ENCODE measurements at places on chromosomes 1 and 21.

DNA sequence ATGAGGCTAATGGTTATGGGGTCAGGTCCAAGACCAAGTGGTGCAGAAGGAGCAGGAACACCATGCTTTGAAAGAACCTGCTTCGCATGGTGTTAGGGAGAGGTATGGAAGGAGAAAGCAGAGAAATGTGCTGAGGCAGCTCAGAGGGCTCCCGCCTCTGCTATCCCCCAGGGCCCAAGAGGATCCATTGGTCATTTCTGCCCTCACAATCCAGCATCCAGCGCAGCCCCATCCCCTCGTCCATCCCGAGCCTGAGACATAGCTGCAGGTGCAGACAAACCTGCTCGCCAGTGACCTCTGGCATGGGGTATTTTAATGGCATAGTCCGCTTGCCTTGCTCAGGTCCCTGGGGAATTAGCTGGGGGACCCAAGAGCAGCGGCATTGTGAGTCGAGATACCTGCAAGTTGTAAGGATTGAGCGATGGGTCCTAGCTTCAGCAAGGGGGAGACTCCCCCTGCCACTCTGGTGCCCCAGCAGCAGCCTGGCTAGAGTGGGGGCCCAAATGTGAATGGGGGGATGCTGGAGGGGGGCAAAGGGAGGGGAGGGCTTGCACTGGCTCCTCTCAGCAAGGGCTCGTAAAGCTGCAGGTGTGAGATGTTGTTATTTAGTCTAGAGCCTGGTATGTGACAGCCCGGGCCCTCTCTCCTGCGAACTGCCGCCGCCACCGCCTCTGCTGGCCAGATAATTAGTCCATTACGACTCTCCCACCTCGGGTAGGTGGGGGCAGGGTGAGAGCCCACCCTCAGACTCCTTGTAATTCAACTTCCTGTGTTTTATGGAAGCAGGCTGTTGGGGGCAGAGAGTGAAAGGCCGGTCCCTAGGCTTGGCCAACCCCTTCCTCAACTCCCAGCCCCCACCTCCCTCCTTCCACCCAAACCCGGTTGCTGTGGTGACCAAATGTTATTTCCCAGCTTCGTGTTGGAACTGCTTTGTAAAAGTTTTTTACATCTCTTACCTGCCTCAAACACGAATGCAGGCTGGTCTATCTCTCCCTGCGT is 118.8 kb downstream of the RNF220 start:
- no peak for DNase-seq

DNA sequence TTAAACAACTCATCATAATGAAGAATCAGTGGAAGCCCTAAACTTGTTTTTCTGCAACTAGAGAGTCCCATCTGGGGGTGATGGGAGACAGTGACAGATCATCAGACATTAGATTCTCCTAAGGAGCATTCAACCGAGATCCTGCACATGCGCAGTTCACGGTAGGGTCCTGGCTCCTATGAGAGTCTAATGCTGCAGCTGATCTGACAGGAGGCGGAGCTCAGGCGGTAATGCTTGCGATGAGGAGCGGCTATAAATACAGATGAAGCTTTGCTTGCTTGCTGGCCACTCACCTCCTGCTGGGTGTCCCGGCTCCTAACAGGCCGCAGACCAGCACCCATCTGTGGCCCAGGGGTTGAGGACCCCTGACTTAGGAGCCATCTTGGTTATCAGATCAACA is 247.2 kb downstream of the FMN2 start:
- DNase-seq: no peak

DNA sequence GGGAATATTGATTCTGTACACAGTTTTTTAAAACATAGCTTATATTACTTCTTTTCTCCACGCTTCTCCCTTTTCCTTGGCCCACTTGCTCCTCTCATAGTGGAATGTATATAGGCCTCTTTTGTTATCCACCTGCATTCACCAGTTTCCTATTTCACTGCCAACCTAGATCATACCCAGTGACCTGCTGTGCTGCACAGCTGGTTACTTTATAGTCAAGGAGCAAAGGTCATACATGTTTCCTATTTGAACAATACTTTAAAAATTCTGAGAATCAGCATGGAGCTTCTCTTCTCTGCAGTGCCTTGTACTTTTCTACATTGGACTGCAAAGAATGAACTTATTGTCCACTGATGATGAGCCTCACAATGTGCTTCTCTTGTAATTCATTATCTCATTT is 4.3 kb upstream of the SLC35D1 start:
- no peak for DNase-seq

DNA sequence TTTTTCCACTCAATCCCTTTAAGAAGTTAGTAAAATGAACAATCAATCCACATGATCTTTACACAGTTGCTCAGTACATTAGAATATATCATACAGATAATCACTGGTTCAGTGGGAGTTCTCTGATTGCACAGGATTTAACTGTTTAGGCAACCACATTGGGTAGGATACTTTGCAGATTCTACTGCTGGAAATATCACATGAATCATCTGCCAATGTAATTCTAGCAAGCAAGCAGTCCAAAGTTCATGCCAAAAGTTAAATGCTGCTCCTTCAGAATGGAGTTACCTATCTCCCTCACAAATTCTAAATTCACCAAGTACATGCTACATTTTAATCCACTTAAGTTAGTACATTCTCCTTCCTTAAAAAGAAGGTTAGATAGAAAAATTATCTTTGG is 52.4 kb downstream of the NEGR1 start:
- DNase-seq: no peak

GRCh38 chr1:205014783-205015182 is 28.2 kb upstream of the CNTN2 start:
- no peak for DNase-seq

DNA sequence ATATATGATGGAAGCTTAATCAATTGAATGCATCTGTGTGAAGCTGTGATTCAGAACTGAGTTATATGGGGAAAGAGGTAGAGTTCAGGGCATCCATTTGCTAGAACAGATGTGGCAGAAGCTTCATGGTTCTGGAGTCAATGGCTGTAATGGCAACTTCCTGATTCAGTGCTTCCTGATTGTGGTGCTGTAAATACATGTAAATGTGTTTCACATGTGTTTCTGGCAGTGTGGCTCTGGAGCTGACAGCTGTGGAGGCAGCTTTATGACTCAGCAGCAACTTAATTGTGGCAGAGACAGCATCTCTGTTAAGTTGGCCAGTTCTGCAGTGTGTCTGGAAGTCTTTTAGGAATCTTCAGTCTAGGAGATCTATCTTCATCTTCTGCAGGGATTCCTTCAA is 226.6 kb upstream of the ZRANB2 start:
- DNase-seq: no peak

- no peak for DNase-seq
These were observed 431.1 kb upstream of the VAMP3 start for GRCh38 chr1:7339953-7340352.

- DNase-seq: no peak
These were observed 153.4 kb downstream of the TTLL7 start for GRCh38 chr1:83845437-83846071.

DNA sequence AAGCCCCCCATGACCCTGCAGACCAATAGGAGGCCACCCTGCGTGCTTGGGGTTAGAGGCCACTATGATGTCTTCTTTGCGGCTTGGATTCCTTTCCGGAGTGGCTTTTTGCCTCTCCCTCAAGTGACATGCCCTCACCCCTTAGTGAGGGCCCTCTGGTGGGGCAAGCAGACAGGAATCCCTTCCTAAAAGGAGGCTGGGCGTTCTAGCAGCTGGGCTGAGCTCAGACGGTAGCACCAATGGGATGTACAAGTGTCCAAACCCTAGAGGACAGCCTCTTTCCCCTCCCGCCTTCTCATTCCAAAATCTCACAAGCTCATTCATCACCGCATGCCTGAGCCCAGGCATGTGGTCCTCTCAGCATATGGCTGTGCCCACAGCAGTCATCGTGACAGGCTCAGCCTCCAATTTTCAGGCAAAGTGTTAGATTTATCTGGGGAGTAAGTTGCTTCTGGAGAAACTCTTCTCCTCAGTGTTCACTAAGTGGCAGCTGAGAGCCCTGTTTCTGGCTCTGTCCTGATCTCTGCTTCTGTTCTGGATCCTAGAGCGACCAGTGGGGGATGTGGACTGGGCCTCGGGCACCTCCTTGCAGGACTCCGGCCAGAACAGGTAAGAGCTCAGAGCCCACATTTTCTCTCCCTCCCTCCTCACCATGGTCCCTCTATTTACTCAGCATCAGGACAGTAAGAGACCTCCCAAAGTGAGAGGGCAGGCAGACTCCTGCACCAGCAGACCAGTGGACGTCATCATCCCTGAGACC is 4.8 kb downstream of the KIAA1614 start:
- no peak for DNase-seq

- DNase-seq: no peak
These were observed 16.1 kb upstream of the STMN1 start for GRCh38 chr1:25922056-25922970.

- DNase-seq: no peak
These were observed 3.3 kb downstream of the TMEM53 start for GRCh38 chr1:44670751-44671640.

- no peak for DNase-seq
These were observed 535 bp downstream of the SETD4 start for GRCh38 chr21:36059823-36060158.

DNA sequence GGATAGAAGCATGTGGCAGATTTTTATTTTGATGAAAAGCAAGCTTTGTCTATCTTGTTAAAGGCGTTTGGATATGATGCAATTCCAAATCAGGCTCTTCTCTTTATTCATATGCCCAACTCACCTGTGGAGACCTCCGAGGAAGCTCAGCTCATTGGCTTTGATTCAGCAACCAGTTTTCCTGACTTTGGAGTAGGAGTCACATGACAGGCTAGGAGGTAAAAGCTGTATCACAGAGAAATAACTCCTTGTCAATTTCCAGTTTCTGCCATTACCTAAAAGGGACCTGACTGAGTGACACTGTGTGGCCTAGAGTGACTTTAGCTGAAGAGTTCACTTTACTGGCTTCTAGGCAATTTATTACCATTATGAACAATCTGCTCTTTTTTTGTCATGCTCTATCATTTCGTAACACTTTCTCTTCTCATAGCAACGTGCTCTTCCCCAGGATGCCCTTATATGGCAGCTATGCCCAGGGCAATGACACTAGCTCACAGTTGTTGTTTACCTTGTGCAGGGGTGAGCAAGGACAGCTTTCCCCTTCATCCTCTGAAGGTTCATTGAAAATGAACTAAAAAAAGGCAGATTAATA is 107.2 kb downstream of the KCNK1 start:
- no peak for DNase-seq

- no peak for DNase-seq
These were observed at the start of gene NES for GRCh38 chr1:156676820-156677615. NES (minus strand) TSS chr1:156677407; CDS start chr1:156677264, 143 bp downstream.

DNA sequence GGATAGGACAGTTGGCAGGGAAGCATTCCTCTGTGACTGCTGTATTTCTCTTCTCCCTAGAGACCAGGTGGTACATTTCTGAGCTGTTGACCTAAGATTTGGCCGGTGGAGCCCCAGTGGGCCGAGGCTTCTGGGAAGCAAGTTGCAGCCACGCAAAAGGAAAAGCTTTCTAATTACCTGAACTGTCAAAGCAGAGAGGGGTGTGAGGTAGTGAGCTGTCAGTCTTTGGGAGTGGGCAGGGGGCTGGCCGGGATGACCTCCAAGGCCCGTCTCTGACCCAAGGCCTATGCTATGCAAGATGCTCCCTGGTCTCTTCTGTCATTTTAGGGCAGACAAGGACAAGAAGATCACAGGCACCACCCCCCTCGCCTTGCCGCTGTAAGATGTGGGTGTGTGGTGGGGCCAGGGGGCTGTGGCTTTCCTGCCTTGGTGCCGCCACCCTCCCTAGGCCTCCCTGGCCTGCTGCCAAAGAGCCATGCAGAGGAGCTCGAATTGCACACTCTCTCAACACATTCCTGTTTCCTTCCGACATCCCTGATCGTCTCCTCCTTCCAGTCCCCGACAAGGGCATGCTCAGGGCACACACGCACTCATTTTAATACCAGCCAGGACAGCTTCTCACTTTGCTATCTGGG is 7.7 kb downstream of the PADI1 start:
- peak; percentile 33 for DNase-seq

GRCh38 chr1:65079941-65080340 is 68.1 kb upstream of the AK4 start:
- no peak for DNase-seq

DNA sequence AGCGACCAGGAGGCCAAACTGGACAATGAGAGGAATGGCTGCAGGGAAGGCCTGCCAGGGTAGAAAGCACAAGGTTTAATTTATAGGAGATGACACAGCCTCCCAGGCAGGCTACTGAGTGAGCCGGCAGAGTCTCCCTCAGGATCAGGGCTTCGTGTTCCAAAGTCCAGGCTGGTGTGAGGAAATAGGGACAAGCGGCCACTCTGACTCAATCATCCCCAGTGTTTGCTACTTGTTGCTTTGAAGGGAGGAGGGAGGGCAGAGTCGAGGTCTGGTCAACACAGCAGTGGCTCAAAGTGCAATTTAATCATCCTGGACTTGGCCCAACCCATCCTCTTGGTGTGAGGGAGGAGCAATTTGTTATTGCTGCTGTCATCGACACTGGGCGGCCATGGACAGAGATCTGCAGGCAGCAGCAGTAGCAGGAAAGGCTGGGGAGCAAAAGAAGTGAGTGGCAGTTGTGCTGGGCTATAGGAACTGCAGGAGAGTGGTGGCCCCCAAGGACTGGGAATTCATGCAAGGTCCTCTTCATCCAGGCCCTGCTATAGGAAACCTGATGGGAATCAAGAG is 27.5 kb downstream of the TBX15 start:
- DNase-seq: no peak

DNA sequence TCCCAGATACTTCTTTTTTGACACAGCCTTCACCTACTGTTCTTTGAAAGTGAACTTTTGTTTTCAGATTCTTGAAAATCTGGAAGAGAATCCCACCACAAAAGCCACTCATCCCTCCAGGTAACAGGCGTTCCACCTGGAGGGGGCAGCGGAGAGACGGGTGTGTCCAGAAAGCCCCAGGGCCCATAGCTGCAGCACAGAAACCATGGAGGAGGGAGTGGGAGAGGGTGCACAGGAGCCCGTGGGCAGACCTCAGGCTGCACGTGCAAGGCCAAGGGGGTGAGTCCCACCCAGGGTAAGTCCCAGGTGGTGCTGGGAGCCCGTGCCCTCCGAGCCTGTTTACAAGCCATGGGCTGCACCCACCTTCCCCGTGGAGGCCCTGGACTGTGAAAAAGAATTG is 86.5 kb downstream of the PSMG1 start:
- DNase-seq: no peak

DNA sequence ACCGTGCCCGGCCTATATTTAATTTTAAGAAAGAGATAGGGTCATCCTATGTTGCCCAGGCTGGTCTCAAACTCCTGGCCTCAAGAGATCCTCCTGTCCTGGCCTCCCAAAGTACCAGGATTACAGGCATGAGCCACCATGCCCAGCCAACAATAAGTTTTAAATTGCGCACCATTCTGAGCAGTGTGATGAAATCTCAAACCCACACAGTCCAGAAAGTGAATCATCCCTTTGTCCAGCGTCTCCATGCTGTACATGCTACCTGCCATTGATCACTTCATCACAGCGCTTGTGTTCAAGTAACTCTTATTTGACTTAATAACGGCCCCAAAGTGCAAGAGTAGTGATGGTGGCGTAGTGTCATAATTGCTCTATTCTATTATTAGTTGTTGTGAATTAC is 75.4 kb downstream of the APP start:
- DNase-seq: no peak

All from stimulated activated CD4-positive, alpha-beta T cell treated with anti-CD3 and anti-CD28 coated beads, Interleukin-1b, Interleukin-23, amount 100 ng/mL, for 24 hours (primary cell).